ENCODE measurements at places on chromosomes 13 and 19.

DNA sequence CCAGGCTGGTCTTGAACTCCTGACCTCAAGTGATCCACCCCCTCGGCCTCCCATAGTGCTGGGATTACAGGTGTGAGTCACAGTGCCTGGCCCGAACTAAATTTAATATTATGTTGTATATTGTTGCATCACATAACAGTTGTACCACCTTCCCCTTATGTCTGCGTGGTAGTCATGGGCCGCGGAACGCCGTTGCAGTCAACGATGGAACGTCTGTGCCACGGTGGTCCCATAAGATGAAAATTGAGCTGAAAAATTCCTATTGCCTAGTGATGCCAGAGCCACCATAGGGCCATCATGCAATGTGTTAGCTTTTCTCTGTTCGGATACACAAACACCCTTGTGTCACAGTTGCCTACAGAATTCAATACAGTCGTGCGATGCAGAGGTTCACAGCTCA, 236.1 kb downstream of the TEX29 start:
- no peak for DNase-seq

GRCh38 chr13:113859311-113860050, 4.4 kb downstream of the GAS6 start:
- DNase-seq: no peak

GRCh38 chr13:80215368-80215767, 125.6 kb downstream of the SPRY2 start:
- no peak for DNase-seq

GRCh38 chr19:14139944-14140343, 3.6 kb upstream of the ASF1B start:
- DNase-seq: no peak

DNA sequence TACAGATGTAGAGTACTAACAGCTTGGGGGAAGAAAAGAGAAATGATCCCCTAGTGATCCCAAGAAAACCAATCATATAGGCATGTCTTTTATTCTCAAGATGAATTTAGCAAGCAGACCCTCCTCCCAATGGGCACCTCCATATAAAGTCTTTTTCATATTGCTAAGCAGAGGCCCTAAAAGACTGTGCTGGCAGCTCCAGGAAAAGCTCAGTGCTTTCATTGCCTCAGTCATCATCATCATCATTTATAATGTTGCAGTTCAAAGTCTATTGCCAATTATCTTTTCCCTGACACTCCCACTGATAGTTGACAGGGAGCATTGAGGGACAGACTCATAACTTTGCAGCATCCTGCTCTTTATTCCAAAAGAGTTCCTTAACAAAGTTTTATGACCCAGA, 13.0 kb downstream of the GPR183 start:
- DNase-seq: no peak
